Brain pericyte (primary cell): ENCODE measurements at places on chromosomes 11 and 22.
A peak's percentile ranks its signal among the peaks of the same experiment; 100 is the strongest.

GRCh38 chr11:110715541-110715940, 3.3 kb upstream of the ARHGAP20 start:
- no peak for DNase-seq

- no peak for DNase-seq
Observed at GRCh38 chr11:61761440-61762222, 9.2 kb downstream of the MYRF start.

GRCh38 chr11:79440571-79441460, at the start of gene TENM4:
Gene TENM4, minus strand, starts transcription at chr11:79441030. Its CDS starts 371,086 bp downstream, at chr11:79069944.
- peak; percentile 41 for DNase-seq

- DNase-seq: no peak
Observed at GRCh38 chr11:87076260-87076783, 38.6 kb downstream of the TMEM135 start.

DNA sequence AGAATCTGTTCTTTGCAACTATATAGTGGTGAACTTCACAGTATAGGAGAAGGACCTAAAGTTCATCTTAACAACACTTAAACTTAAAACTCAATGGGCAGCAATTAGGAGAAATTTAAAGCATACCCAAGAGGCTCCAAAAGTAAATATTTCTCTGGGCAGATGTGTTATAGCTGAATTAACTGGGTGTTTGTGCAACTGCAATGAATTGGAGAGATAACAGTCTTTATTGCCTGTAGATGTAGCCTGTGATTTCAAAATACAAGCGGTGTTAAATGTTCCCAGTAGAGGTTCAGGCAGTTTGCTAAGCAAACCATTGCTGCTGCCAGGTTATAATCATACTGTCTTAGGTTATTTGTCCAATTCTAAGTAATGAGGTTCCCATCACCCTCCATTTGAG, 294.1 kb upstream of the MTNR1B start:
- no peak for DNase-seq
